ENCODE measurements at places on chromosomes 11 and 22.

GRCh38 chr11:35250621-35251020 is 111.7 kb downstream of the CD44 start:
- DNase-seq = no peak

DNA sequence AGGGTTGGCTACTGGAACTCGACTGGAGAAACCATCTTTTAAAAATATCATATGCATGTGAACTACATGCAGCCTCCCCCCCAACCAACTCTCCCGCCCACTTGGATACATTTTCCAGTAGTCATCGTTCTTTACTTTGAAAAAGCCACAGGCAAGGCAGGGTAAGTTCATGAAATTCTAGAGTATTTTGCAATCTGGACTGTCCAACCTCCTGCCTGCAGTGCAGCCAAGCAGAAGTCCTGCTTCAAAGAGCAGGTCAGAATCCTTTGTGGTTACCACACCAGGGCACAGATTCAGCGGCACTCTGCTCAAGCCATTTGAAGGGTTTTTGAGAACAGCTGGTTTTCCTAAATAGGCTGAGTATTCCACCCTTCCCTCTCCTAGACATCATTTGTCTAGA is 12.1 kb downstream of the ELF5 start:
- DNase-seq = peak; percentile 73

GRCh38 chr11:47552056-47552565 is 821 bp downstream of the CELF1 start:
- DNase-seq = peak; percentile 62

DNA sequence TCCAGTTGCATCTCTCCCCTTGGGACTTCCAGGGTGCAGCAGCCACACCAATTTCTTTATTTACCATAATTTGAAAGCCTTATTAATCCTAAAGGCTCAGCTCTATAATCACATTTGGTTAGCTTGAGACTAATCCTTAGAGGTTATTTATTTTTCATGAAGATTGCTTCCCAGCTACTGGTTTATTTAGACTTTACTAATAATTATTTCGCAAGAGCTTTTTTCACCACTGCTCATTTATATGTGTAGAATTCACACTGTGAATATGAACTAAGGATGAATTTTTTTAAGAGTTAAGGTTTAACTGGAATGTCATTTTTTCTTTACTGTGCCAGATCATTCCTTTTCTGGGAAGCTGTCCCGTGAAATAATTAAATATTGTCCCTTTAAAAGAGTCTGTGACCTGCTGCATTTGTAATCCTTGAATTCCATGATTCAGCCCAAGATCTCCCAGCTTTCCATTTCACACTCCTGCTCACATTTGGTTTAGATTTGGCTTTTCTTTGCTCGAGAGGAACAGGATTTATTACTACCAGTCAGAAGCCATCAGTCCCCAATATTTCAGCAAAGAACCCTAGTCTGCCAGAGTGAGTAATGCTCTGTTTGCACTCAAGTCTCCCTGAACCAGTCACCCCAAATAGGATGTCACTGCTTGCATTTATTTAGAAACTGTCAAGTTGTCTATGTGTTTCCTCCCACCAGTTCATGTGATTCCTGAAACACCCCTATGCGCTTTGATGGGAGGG is 4.4 kb upstream of the CD44 start:
- DNase-seq = peak; percentile 69

- peak; percentile 68 for DNase-seq
These were observed 3.3 kb upstream of the RAG1 start for GRCh38 chr11:36564376-36565030.

GRCh38 chr11:57323167-57323854 is 1.4 kb downstream of the TNKS1BP1 start:
- peak; percentile 55 for DNase-seq

DNA sequence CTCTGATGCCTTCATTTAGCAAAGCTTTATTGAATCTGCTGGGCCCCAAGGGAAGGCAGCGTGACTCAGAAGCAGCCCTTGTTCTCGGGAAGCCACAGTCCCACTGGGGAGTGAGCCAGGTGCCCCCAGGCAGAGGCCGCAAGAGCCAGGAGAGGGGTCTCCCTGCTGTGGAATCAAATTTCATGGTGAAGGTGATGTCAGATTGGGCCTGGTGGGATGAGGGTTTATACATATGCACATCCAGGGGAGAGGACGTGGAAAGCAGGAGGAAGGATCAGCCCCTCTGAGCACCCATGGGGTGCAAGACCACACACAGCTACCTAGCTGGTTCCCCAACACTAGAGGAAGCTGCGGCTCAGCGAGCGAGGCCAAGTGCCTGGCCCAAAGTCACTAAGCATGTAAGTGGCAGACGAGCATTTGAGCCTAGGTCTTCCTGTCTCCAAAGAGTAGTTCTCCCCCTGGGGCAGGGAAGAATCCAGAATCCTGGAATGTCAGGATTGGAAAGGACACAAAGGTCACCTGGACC is 2.0 kb downstream of the SYNGR1 start:
- DNase-seq = peak; percentile 65

DNA sequence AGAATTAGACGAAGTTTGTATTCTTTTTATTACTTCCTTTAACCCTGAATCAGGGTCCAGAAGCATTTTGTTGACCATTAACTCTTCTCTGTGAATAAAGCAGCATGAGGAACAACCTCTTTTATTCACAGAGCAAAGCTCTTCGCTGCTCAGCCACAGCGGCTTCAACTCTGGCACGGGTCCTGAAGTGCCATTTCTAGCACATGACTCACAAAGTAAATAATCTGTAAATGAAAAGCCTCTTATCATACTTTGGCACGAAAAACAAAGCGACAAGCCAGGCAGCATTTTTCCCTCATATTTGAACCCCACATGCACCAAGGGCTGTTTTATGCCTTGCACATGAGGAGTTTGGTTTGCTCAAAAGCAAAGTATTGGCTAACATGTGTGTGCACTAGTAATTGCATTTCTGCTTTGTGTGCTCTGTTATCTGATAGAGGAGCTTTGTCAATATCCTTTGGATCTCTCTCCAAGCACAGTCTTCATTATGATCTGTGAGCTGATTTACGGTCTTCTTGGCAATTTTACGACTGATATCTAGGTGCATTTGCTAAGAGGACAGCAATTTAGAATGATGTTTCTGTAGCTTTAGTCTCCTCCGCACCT is 33.0 kb upstream of the APOBEC3A start:
- DNase-seq = peak; percentile 95

DNA sequence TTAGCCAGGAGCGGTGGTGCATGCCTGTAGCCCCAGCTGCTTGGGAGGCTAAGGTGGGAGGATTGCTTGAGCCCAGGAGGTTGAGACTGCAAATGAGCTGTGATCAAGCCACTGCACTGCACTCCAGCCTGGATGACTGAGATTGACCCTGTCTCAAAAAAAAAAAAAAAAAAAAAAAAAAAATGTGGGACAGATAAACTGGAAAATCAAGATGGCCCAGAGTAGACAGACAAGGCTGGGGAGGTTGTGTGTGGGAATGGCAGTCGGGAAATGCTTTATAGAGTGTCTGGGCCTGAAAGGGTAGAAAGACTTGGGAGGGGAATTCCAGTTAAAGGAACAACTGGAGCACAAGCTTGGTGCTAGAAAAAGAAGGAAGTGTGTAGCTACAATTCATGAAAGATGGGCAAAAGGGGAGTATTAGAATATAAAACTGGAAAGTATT is 18.2 kb upstream of the WDR74 start:
- no peak for DNase-seq

DNA sequence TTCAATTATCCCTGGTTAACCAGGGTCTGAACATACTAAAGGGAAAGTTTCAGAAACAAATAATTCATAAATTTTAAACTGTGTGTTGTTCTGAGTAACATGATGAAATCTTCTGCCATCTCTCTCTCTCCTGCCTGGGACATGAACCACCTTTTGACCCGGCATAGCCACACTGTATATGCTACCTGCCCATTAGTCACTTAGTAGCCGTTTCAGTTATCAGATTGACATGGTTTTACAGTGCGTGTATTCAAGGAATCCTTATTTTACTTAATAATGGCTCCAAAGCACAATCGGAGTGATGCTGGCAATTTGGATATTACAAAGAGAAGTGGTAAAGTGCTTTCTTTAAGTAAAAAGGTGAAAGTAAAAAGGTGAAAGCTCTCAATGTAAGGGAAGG is 227.1 kb upstream of the CCDC179 start:
- DNase-seq = no peak

DNA sequence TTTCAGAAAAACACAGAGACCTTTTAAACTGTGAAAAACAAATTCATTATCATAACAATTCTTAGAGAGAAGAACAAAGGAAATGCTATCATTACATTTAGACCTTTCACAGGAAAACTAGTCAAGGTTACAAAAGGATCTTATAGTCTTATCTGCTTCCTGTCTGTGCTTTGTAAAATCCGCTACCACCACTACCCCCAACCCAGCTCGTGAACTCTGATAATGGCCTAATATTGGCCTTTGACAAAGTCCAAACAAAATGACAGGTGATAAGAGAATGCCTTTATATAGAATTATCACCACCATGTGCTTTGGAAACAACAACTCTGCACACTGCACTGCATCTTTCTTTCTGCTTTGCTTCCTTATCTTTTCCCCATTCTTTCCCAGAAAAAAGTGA is 272.5 kb downstream of the SBF2 start:
- DNase-seq = no peak

DNA sequence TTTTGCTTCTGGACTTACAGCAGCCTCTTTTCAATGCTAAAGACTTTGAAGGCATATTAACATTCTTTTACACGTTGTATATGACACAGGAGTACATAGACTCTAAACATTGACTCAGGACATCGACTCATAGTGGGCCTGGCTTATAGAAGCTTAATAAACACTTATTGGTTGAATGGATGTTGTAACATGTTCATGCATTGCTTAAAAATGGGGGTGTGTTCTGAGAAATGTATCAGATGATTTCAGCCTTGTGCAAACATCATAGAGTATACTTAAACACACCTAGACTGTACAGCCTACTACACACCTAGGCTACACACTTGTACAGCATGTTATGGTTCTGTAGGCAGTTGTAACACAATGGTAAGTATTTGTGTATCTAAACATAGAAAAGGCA is 17.9 kb downstream of the TTC17 start:
- DNase-seq = peak; percentile 77

DNA sequence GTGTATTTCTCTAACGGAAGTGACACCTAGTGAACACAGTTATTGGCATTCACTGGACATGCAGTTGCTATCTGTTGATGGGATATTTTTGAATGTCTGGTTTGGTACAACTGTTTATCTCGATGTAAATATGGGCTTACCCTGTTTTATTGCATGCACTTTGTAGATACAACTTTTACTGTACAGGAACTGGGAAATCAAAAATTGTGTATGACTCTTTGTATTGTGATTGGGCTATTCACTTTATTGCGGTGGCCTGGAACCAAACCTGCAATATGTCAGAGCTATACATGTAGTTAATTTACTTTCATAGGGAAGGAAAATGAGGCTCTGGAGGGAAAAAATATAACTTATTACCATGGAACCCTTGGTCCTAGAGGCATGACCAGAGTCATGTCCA is 380.7 kb upstream of the KIRREL3 start:
- no peak for DNase-seq

GRCh38 chr22:27540656-27541396 is 260.7 kb downstream of the MN1 start:
- no peak for DNase-seq

- no peak for DNase-seq
These were observed 632.3 kb downstream of the TBC1D22A start for GRCh38 chr22:47394504-47395440.

DNA sequence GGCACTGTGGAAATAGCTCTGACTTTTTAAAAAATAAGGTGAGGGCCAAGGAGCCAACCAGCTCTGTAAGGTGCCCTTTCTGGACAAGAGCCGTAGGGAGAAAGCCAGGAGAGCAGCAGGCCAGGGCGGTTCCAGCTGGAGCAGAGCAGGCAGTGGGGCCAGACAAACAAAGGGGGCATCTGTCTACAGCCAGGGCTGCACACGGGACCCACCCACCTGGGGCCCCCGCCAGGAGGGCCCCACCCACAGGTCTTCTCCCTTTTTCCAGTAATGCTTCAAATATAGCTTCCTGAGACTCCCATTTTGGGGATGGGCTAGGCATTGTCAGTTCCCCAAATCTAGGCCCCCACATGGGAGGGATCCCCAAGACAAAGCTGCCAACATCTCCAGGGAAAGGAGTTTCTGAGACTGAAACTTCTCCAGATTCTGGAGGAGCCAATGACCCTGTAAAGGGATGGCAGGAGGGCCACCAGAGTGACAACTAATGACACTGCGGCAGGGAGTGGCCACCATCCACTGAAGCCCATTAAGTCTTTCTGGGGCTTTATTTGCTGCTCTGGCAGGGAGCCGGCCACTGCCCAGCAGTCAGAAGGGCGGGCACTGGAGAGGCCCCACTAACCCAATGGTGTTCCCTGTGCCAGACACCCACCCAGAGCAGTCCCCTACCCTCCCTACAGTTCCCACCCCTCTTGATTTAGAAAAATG is 1.9 kb downstream of the ZFTA start:
- no peak for DNase-seq

DNA sequence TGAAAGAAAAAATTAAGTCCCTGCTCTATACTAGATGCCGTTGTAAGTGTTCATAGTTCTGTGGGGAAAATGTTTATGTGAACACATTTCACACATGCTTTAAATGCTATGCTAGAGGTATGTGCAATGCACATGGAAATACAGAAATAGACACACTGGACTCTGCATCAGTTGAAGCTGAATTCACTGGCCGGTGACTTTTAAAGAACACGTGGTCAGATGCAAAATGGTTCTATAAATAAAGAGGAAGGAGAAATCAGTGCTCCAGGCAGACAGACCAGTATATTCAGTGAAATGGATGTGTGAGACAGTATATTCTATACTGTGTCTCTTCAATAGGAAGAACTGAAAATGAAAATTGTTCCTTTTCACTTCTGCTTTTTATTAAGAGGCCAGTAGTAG is 29.9 kb downstream of the TRPC6 start:
- peak; percentile 32 for DNase-seq

GRCh38 chr11:91459840-91460239 is 764.8 kb upstream of the FAT3 start:
- DNase-seq = no peak

- no peak for DNase-seq
These were observed at the start of gene MTNR1B for GRCh38 chr11:92969634-92970347. Gene MTNR1B (plus strand): TSS chr11:92969651. CDS start chr11:92969726, 75 bp downstream.

DNA sequence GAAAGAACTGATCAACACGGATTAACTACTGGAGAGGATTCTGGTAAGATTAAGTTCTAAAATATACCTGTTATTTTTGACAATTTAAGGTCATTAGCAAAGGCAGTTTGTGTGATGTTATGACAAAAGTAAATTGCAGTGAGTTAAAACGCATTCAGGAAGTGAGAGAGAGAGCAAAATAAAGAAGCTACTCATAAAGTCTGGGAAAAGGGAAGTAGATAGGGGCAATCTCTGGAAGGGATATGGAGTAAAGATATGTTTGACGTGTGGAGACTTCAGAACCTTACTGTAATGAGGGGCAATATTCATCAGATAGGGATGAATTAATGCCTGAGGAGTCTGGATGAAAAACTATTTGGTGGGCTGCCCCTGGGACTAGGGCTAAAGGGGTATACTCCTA is 16.8 kb downstream of the OR56B4 start:
- DNase-seq = no peak

Measured in EH (cell line).